Fibroblast of mammary gland (primary cell): ENCODE measurements at places on chromosomes 3 and 15.
A peak's percentile ranks its signal among the peaks of the same experiment; 100 is the strongest.

DNA sequence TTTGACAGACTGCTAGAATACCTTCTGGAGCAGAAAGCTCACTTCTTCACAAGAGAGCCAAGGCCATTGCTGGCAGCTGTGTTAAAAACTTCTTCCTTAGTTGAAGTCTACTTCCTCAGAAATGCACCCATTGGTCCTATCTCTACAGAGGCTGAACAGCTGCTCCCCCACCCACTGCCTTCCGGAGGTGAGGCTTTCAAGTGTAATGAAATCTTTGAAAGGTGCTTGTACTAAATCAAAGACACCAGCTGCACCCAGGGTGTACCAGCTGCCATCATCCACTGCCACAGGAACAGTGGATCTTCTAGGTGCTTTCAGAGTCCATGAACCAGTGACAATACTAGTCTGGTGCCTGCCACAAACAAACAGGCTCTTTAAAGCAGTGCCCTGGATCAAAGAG is 26.4 kb upstream of the HERC1 start:
- no peak for DNase-seq

GRCh38 chr3:116155841-116156240 is 289.4 kb downstream of the LSAMP start:
- peak; percentile 21 for DNase-seq

DNA sequence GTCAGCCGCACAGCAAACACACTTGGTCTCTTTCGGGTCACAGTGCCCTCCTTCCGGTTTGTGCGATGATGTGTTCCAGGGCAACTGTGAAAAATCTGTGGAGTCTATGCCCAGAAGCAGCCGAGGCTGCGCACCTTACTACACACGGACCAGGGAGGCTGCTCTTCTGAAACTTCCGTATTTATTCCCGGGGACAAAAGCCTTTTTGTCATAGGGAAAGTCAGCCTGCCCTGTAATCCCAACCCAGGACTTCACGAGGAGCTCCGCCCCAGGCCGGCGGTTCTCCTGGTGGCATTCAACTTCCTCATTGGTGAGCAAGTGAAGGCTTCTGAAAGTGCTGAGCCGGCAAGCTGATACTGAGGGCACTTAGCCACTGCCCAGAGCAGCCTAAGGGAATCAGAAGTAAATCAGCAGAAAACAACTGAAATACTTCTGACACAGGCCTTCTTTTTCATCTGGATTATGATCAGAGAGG is 126.5 kb downstream of the FMN1 start:
- DNase-seq, result peak; percentile 33

GRCh38 chr3:142910280-142910679 is 21.4 kb upstream of the PCOLCE2 start:
- no peak for DNase-seq

DNA sequence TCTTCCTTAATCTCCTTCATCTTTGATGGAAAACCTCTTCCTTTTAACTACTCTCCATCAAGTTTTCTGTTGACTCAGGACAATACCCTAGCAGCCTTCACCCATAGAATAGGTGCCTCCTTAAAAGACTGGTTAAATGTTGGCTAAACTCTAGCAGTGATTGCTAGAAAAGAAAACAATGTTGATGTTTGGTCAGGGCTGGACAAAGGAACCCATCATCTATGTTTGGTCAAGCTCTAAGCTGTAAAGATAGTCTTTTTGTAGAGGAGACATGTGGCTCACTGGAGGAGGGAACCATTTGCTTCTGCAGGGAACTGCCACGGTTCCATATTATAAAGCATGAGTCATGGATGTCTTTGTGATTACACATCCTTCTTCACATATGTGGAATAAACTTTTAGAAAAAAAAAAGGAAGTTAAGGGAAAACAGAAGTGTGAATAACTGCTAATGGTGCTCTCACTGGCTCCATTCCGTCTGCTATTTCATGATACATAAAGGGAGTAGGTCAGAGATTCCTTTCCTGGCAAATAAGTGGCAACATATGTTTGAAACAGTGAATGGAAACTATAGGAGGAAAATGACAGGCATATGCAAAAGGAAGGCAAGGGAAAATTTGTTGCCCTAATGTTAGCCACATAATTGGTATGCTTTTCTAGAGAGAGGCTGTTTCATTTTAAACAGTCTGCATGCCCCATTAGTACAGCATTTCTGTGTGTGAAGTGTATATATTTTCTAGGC is 78.2 kb downstream of the CMSS1 start:
- peak; percentile 94 for DNase-seq
